ELR (cell line): ENCODE measurements at places on chromosomes 1 and 21.

- no peak for DNase-seq
Observed at GRCh38 chr1:239833723-239834122, 258.0 kb upstream of the FMN2 start.

- no peak for DNase-seq
Observed at GRCh38 chr1:109630898-109631512, 11.4 kb downstream of the AMPD2 start.

DNA sequence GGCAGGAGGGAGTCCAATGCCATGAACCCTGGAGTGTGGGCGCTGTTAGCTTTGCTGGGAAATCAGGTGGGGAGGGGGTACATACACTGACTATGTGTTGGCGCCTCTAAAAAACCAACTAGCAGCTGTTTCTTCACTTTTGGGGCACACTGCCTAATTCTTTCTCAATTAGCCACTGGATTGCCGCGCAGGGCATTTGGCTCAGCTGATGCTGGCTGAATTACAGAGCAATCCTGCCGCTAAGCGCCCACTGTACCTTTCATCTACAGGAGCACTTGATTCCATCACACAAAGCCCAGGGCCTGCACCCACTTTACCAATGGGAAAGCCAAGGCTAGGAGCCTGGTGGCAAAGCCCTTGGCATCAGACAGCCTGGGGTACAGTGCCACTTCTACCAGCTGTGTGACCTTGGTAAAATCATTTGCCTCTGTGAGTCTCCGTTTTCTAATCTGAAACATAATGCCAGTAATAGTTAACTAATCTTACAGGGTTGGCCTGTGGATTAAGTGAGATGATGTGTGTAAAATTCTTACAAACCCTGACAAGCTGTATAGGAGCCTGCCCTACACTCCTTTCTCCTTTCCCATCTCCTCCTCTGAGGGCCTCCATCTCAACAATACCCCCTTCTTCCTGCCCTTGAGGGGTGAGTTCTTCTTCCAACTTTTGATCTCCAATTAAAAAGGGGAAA, 59.0 kb downstream of the UBE2T start:
- DNase-seq: no peak

GRCh38 chr1:37471345-37472231, 2.8 kb upstream of the ZC3H12A start:
- DNase-seq: peak; percentile 92

GRCh38 chr1:206702803-206703202, 18.1 kb downstream of the MAPKAPK2 start:
- DNase-seq: no peak

GRCh38 chr1:67759066-67759465, 74.1 kb downstream of the GADD45A start:
- DNase-seq: no peak
